ENCODE measurements at places on chromosomes 16 and 17.

DNA sequence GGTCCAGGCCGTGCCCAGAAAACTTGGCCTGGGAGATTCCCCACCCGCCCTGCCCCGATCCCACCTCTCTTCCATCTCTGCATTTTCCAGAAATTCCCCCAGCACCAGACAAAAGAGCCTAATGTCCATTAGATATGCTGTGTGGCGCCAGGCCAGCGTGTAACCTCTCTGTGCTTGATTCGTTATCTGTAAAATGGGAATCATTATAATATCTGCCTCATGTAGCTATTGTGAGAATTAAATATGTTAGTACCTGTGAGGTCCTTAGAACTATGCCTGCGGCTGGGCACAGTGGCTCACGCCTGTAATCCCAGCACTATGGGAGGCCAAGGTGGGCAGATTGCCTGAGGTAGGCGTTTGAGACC, 33.6 kb upstream of the IL21R start:
- DNase-seq = no peak

DNA sequence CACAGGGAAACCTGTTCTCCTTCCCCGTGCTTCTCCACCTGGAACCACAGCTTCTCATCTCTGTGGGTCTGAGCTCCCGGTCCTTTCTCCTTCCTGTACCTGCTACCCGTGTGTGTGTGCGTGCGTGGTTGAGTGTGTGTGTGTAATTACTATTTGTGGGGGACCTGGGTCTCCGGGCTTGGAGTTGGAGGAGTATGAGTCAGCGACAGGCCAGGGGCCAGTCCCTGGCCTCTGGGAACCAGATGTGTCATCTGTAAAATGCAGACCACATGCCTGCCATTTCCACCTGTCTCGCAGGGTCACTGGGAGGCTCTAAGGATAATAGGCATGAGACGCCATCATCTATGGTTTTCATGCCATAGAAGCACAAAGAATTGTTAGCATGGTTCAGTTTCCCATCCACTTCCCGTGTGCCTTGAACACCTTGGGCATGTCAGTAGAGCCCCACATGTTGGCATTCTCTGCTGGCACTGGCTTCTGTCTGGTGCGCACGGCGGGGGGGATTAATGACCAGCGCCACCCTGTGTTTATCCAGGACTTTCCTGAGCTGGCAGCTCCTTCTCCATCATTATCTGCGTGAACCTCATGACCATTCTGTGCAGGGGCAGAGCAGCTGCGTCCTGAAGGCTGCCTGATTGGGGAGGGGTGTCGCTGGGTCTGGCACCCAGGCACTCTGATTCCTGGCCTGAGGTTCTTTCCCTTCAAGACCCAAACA, 1.5 kb downstream of the ZNF205 start:
- DNase-seq = no peak

GRCh38 chr17:74917430-74917829, 5.6 kb downstream of the USH1G start:
- DNase-seq = no peak

DNA sequence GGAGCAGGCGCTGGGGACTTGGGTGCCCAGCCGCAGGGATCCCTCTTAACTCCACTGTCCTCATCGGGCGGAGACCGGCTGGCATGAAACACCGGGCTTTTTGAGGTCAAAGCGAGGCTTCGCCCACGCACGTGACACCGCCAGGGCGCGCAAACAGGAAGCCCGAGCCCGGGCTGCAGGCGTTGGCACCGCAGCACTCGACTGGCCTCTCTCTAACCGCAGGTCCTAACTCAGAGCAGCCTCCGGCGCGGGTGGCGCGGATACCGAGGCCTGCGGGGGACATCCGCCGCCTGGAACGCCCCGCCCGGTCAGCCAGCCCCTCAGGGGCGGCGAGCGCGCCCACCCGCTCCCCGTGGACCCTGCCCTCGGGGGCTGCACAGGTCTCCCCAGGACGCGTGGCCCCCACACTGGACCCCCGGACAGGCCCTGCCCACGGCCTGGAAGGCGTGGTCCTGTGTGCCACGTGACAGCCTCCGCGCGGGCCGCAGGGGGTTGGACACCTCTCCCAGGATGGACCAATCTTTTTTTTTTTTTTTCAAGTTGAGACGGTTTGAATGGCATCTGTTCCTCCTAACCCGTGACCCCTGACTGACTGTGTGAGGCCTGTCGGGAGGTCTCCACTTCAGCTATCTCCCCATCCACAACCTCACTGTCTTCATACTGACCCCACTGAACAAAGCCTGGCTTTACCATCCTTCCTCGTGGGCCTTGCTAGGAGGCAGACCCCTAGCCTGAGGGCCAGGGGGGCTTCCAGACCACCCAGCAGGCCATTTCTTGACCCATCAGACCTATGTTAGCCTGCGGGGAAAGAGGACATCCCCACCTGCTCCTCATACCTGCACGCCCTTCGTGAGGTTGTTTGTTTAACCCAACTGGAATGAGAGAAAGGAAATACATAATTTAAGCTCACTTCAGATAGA, 8.4 kb upstream of the SLC47A2 start:
- peak; percentile 19 for DNase-seq

- no peak for DNase-seq
Measured at GRCh38 chr16:68646953-68647659, 2.0 kb downstream of the CDH3 start.

- DNase-seq = peak; percentile 36
Measured at GRCh38 chr17:43907425-43907981, at the start of gene MPP2. TSS of gene MPP2 (minus strand) at chr17:43907536. CDS start at chr17:43904460, 3,076 bp downstream.

- DNase-seq = no peak
Measured at GRCh38 chr17:76598004-76598439, 12.4 kb upstream of the ST6GALNAC2 start.

GRCh38 chr17:2655546-2655945, 56.0 kb downstream of the CLUH start:
- DNase-seq = no peak

DNA sequence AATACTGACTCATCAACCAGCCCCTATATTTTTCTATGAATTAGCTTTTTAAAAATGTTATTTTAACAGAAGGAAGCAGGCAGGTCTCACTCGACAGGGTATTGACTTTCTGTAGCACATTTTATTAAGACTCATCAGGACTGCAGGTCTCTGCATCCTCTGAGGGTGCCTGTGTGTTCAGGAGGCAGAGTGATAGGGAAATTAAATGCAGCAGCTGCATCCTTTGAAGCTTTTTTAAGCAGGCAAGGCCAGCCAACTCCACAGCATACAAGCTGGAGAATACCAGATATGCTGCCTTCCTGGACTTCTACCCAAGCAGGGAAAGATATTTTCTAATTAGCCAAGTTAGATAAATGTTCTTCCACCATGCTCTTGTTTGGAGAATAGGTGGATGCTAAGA, 124.9 kb downstream of the WSCD1 start:
- no peak for DNase-seq

GRCh38 chr17:60326702-60327101, 65.2 kb downstream of the USP32 start:
- no peak for DNase-seq

DNA sequence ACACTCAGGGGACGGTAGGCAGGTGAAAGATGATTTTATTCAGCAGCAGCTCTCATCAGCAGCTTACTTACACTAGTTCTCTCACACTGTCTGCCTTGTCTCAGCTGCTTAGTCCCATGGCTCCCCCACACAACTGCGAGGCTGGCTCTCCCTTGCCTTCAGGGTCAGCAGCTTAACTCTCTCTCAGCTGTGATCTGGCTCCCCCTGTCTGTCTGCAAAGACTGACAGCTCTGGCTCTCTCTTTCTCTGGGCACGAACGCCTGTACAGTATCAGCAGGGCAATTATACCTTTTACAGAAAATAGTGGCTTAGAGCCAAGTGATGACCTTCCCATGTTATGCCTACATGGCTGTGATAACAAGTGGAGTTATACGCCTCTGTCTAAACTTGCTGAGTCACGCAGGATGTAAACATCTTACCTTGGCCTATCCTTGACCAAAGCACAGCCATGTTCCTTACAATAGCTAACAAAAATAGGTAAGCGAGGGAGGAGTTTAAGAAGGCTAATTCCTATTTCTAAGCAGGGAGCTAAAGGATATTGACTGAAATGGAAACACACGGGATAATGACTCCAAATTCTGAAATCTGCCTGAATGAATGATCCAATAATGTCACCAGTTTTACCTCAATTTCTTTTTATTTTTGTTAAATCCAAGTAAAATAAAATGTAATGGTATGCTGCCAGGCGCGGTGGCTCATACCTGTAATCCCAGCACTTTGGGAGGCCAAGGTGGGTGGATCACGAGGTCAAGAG, 1.1 kb upstream of the NDUFAB1 start:
- DNase-seq = no peak

DNA sequence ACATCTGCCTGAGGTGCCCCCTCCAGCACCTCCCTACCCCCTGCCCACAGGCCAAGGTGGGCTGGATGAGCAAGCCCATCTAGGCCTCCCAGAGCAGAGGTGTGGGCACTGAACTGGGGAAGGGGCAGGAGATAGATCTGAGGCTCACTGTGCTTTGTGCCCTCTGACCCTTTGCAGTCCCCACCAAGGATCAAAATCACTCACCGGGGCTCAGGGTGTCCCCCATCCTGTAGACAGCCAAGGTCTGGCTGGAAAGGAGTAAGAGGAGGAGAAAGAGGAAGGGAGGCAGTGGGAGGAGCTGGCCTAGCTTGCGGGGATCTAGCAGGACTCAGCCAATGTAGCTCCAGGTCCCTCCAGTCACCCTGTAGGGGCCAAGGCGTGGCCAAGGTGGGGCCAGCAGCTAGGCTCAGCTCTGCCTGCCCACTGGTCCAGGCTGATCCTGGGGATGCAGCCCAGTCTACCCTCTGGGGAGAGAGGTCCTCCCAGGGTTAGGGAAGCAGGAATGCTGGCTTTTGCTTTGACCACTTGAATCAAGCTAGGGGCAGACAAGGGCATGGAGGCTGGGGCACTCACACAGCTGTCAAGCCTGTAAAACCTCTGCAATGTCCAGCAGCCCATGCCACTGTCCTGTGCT, 1.8 kb downstream of the SLC12A4 start:
- DNase-seq = no peak
